T-helper 1 cell (primary cell): ENCODE measurements at places on chromosomes 16 and 17.

- DNase-seq = no peak
Measured at GRCh38 chr16:23107936-23108335, 41.3 kb downstream of the USP31 start.

DNA sequence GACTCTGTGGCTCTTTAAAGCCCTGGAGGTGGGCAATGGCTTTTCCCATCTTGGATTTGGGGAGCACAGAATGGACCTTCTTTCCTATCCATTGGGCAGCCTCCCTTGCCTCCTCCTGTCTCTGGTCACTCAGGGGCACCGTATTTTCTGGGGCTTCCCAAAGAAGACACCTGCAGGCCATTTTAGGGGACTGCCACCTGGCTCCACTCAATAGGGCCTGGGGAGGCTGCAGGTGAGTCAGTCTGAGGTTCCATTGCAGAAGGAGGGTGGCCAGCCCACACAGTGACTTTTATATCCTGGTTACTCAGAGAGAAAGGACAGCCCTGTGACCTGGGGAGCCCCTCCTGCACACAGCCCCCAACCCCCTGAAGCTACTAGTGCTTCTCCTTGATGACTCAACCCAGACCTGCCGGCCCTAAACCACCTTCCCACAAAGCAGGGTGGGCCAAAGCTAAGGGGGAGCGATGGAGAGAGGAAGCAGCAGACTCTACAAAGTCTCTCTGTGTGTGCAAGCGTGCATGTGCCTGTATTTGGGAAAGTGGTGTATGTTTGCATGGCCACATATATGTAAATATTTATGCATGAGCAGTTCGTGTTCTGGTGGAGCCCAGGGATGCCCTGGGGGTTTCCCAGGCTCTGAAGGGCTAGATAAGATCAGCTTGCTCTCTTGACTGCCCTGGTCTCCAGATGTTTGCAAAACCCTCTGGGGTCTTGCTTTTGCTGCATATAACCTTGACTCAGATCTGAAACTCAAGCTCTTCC, 5.0 kb downstream of the CX3CL1 start:
- no peak for DNase-seq

DNA sequence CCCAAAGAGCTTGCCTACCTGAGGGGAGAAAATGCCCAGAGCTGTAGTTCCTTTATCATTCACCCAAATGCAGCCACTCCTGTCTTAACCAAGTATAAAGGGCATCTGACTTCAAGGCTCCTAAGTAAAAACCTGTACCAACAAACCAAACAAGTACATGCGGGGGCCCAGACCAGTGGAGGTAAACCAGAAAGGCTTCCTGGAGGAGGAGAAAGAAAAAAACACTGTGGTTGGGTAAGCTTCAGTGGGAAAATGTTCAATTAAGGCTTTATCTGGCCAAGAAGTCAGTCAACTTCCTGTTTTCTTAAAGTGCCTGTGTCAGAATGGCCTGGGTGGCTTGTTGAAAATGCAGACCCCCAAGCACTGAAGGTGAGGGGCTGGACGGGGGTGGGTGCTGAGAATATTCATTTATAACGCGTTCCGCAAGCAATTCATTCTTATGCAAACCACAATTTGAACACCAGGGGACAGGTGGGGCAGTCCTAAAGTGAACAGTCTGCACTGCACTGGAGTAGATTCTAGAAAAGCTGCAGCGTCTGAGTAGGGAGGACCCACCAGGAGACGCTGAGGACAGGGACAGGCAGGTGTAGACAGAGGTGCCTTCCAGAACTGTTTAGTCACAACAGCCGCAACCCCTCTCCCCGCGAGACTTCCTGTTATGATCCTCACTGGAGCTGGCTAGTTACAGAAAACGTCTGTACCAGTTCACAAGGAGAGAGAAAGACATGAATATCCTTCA, 467.1 kb downstream of the SOX9 start:
- peak; percentile 4 for DNase-seq

- DNase-seq = no peak
Measured at GRCh38 chr17:51046514-51047384, 73.9 kb downstream of the SPAG9 start.

DNA sequence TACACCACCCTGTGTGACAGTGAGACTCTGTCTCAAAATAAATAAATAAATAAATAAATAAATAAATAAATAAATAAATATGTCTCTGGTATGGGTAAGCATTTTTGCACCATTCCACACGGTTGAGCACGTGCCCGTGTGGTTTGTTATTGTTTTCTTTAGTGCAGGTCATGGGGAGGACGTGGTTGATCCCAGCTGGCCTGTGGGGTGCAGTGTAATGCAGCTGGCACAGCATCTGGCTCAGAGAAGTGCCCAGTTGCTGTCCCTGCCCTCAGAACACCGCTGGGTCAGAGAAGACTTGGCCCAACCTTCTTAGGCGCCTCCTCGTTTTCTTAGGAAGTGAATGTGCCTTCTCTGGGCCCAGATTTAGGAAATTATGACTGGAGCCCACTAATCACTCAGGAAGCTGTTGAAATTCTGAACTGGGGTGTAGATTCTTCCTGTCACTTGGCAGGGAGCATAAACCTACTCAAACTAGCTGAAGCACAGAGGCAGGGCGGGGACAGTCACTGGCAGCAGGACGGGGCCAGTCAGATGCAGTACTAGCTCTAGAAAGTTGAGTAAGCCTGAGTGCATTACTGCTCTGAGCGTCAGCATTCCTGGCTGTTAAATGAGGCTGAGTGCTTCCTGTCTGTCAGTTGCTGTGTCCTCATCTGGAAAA, 85.9 kb downstream of the SNX29 start:
- no peak for DNase-seq

DNA sequence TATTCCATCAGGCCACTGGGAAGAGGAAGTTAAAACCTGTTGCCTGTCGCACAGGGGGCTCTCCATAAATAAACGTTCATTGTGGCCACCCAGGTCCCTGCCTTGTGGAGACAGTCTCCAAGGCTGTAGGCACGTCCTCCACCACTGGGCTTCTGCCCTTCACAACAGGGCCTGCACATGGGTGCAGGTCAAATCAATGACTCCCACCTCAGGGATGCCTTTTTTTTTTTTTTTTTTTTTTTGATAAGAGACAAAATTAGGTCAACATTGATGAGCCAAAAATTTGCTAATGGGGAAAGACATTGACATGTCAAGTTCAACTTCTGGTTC, 12.6 kb upstream of the SLC12A3 start:
- DNase-seq = no peak

- DNase-seq = no peak
Measured at GRCh38 chr17:19310151-19310550, 52.4 kb downstream of the B9D1 start.

GRCh38 chr16:74558873-74559272, 48.0 kb downstream of the GLG1 start:
- DNase-seq = no peak

DNA sequence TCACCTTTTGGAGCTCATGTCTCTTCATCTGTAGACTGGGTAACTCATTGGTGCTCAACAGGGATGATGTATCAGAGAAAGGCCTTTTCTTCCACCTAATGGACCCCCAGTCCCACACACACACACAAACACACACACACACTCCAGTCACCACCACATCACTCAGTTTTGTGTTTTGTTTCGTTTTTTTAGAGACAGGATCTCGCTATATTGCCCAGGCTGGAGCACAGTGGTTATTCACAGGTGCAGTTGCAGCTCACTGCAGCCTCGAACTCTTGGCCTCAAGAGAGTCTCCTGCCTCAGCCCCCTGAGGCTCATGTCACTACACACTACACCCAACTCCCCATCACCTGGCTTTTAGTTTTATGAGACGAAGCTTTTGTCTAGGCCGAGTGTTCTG, 55.6 kb downstream of the SF3B3 start:
- DNase-seq = no peak
